ENCODE measurements at places on chromosomes 5 and 9.

DNA sequence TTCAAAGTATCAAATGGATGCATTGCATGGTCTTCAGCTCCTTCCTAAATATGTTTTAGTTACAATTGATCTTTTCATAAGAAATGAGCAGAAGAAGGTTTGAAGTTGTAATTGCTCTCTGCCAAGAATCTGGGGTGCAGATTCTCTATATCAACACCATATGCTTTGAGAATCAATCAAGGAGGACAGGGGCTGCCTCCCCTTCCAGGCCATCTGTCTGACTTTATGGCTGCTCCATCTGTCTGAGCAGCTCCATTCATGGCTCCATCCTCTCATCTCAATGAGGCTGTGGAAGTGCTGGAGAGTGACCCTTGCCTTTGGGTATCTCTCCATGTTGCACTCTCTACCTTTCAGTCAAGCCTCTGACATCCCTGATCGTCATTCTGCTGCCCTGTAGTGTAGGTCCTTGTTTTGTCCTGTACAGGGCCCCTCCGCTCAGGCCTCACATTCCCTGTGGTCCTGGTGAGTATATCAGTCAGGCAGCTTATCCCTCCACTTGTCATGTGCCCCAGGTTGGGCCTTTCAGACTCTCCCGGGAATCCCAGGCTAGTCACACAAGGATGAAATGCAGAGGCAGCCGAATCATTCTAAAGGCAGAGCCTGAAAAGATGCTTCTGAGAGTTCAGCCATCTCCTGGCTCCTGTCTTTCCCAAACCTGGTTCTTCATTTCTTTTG, 14.0 kb upstream of the SV2C start:
- no peak for DNase-seq

DNA sequence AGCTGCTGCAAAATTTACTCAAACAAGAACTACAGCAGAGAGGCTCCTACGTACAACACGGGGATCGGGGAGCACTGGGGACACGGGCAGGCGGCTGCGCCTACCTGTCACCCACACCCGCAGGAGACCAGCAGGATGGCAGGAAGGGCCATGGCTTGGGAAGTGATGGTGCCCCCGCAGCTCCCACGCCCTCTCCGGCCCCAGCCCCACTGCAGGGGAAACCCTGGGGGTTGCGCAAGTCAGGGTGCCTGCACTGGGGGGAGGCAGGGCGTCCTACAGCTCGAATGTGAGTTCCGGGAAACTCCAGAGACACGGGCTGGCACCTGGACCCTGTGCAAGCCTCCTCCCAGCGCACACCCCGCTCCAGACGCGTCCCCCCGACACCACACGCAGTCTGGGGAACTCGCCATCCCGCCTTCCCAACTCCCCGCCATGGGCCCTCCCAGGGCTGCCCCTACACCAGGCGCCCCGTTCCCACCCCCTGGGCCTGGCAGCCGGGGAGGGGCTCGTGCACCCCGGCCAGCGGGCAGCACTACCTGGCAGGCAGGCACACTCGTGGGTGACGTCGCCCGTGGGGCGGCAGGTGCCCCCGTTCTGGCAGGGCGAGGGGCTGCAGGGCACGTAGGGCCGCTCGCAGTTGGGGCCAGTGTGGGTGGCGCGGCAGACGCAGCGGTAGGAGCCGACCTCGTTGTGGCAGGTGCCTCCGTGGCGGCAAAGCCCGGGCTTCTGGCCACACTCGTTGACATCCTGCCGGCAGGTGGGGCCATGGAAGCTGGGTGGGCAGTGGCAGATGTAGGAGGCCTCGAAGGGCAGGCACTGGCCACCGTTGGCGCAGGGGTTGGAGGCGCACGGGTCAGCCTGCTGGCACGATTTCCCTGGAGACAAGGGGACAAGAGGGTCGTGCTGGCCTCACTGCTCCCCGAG, 23.3 kb downstream of the NOTCH1 start:
- no peak for DNase-seq

- DNase-seq: no peak
These were observed 3.4 kb downstream of the TLE1 start for GRCh38 chr9:81685763-81686613.

GRCh38 chr5:136222580-136223235, 29.7 kb upstream of the SMIM32 start:
- DNase-seq: no peak

Data from NCI-H2081 treated with DMSO at 0.1 percent for 48 hours (cell line).